Right cardiac atrium (tissue), 5 donors: ENCODE measurements at places on chromosomes 3 and 15. TPM values are rescaled to one million over a fixed set of nuclear protein-coding genes. Genes with fewer than 3 reads are reported as not detected.

DNA sequence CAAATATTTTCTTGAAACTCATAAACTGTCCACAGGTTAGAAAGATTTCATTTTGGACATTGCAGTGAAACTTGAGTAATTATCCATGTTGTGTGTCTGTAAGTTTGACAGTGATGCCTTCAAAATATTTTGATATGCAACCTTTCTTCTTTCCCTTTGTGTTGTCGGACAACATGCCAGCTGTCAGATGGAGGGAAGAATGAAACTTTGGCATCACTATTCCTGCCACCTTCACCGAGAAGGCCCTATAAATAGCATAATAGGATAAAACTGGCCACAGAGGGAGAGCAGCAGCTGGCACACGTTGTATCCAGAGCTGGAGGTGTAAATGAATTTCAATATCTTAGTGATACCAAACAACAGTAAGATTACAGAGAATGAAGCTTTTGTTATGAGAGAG lies 436.7 kb upstream of the CFAP20DC start:
- DNase-seq, result no peak

The IQCH gene
- 1.4 TPM for total RNA-seq

The AP3B2 gene
- total RNA-seq, result 2.0 TPM

- DNase-seq, result no peak
Observed at GRCh38 chr15:52378746-52379394, 83.3 kb upstream of the MYO5C start.

The CD200 gene
- 2.8 TPM for total RNA-seq

- DNase-seq, result peak; percentile 84
Observed at GRCh38 chr3:132556508-132557159, 40.4 kb upstream of the ACKR4 start.

DNA sequence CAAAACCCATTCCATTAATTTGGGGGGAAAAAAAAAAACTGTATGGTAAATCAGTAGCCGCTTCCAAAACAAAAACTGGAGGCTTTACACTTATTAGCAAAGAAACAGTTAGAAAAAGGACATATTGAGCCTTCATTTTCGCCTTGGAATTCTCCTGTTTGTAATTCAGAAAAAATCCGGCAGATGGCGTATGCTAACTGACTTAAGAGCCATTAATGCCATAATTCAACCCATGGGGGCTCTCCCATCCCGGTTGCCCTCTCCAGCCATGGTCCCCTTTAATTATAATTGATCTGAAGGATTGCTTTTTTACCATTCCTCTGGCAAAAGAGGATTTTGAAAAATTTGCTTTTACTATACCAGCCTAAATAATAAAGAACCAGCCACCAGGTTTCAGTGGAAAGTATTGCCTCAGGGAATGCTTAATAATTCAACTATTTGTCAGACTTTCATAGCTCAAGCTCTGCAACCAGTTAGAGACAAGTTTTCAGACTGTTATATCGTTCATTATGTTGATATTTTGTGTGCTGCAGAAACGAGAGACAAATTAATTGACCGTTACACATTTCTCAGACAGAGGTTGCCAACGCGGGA lies 9.4 kb upstream of the RPL24 start:
- no peak for DNase-seq
